Hematopoietic multipotent progenitor cell (in vitro differentiated cells): ENCODE measurements at places on chromosomes 2 and 18.

DNA sequence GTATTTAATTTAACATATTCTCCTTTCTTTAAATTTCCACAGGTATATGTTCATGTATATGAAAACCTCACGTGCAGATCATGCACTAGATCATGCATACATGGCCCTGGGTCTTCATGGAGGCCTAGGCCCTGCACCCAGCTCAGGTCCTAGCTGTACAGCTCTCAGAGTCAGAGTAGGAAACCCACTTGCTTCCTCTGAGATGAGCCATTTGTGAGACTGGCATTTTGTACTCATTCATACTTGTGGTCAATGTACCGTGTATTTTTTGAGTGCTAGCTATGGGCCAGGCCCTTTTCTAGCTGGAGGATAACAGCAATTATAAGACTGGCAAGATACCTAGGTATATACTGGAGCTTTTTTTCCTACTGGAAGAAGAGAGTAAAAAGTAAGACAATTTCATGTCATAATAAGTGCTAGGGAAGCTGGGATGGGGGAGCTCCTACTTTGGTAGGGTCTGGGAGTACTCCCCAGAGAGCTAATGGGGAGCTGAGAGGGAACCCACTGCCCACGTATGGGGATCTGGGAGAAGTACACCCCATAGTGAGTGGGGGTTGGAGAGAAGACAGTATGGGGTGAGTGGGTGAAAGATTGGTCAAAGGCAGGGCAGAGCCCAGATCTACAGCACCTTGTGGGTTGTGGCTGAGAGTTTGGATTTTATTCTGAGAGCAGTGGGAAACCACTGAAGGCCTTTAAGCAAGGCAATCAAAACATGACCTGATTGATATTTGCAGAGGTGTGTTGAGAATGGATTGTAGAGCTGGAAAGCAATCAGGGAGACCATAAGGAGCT, 72.0 kb downstream of the POLE4 start:
- no peak for DNase-seq

GRCh38 chr2:107595285-107595684, 231.4 kb upstream of the RGPD4 start:
- no peak for DNase-seq

- no peak for DNase-seq
These were observed 85.0 kb downstream of the FASTKD2 start for GRCh38 chr2:206850369-206850768.

DNA sequence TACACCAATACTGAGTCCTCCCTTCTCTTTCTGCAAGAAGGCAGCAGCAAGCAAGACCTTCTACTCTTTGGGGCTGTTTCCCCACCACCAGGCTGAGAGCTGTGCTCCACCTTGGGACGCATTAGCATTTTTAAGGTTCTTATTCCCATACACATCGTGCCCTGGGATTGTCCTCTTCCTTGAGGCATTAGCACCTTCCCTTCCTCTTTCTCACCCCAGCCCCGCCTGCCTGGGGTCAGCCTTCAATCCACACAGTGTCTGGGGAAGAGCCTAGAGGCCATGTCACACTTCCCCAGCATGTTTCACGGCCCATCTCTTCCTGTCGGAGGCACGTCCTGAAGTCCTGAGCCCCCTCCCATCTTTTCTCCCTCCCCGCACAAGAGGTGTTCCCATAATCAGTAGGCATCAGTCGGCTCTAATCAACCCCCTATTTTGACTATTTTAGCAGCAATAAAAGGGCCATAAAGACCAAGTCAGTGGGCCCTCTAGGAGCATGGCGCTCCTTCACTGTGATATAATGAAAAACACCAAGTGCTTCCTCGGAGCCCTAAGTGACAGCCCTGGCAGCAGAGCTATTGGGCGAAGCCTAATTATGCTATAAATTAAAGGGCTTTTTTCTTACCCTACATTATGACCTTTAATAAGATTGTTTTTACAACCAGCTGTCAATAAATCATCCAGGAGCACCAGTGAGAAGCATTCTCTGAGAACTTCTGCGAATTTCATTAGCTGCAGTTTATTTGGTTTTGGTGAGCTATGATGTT, 55.0 kb upstream of the PKDCC start:
- no peak for DNase-seq

GRCh38 chr2:74186038-74186437, 7.4 kb upstream of the MOB1A start:
- no peak for DNase-seq

DNA sequence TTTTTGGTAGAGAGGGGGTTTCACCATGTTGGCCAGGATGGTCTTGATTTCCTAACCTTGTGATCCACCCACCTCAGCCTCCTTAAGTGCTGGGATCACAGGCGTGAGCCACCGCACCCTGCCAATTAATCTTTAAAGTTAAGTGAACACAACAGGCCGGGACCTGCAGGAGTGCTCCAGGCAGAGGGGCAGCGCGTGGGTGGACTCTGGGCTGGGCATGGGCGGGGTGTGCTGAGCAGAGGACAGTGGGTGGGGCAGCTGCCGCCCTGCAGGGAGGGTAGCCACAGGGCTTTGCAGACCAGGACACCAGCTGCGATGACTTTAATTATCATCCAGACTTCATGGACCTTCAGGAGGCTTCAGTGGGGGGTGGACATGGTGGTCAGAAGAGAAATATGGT, 8.8 kb upstream of the GPR148 start:
- DNase-seq = no peak
